ENCODE measurements at places on chromosomes 3 and 15.

DNA sequence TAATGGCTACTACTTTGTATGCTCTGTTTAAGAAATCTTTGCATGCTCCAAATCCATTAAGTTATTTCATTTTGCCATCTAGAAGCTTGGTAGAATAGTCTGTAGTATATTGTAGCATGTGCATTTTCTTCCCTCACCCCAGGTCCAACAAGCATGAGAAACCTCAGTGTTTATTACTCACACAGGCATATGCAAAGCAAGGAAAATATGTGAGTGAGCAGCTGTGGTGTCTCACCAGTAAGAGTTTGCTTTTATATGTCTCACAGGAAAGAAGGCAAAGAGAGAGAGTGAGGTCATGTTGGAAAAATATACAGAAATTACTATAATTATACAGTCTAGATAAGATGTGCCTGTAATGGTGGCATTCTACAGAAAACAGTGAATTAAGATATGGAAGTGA, 312.5 kb downstream of the C3orf38 start:
- no peak for DNase-seq

DNA sequence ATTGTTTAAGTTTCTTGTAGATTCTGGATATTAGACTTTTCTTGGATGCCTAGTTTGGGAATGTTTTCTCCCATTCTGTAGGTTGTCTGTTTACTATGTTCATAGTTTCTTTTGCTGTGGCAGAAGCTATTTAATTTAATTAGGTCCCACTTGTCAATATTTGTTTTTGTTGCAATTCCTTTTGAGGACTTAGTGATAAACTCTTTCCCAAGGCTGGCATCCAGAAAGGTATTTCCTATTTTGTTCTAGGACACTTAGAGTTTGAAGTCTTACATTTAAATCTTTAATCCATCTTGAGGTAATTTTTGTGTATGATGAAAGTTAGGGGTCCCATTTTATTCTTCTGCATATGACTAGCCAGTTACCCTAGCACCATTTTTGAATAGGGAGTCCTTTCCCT, 54.9 kb downstream of the MME start:
- DNase-seq: no peak

- no peak for DNase-seq
Observed at GRCh38 chr15:101126618-101127505, 125.0 kb downstream of the CHSY1 start.

GRCh38 chr3:48468329-48468731, 21.8 kb downstream of the ATRIP start:
- no peak for DNase-seq

- DNase-seq: no peak
Observed at GRCh38 chr3:23810343-23811184, 4.8 kb downstream of the UBE2E1 start.

GRCh38 chr15:69591905-69592508, 139.4 kb downstream of the RPLP1 start:
- DNase-seq: no peak

- DNase-seq: no peak
Observed at GRCh38 chr3:25191673-25192072, 236.4 kb upstream of the RARB start.

DNA sequence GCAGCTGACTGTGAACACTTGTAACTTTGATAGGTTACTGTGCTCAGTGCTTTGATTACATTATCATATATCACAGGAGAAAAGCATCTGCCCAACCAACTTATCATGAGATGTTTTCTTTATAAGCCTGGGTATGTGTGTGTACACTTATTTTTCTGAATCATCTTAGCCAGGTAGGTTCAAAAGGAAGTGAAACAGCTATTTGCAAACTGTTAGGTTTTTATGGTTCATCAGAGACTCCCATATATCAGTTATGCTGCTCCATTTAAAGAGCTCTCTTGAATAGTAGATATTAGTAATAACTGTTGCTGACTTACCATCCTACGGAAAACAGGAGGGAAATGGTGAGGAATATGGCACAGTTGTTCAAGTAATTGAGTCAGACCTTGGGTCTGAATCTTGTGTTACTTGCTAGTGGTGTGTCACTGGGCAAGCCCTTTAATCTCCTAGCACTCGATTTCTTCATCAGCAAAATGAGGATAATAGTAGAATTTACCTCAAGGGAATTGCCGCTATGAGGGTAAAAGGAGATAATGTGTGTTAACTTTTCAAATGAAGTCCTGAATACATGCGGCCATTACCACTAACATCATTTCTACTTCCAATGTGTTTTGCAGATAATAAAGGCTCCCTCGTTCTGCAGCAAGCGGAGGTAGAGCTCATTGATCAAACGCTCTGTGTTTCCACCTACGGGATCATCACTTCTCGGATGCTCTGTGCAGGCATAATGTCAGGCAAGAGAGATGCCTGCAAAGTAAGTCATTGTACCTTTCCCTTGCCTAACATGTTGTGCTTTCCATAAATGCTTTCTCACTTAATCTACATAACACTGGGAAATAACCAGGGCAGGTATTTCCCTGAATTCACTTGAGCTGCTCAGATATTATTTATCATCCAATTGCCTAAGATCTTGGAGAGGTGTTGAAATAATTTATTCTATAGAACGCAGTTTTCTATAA, 7.8 kb upstream of the C3orf52 start:
- no peak for DNase-seq

DNA sequence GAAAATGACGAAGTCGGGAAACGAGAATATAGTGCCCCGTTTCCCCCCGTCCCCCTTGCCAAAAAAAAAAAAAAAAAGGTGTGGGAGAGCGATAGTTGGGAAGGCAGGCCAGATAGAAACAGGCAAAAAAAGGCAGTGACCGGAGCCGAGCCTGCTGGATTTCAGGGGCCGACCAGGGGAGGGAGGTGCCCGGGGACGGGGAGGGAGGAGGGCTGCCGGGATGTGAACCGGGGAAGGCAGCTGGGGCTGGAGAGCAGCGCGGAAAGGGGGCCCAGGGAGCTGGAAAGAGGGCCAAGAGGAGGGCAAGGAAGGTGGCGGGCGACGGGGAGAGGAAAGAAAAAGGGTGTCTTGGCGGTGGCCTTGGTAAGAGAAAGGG, 837 bp downstream of the LRRN1 start:
- no peak for DNase-seq

DNA sequence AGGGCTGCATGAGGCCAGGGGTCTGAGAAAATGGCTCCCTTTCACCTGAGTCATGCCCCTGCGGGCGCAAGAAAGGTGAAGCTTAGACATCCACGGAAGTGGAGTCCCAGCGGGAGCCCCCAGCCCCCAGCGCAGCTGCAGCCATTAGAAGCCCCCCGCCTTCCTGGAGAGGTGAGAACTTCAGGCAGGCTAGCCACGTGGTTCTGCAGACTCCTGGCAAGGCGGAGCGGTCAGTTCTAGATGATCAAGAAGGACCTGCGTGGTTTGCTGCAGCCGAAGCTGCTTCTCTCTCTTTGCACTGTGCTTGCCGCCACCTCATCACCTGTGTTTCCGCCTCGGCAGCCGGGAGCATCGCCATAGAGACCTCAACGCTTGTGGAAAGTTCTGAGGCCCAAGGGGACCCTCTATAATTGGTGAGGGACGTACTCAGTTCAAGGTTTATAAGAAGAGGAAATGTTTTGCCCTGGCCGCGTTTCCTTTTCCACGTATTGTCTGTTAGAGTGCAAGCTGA, 15.8 kb upstream of the KCNMB3 start:
- DNase-seq: no peak

GRCh38 chr3:52705688-52706686, at the start of the genes GLT8D1 and SPCS1:
Gene GLT8D1, minus strand, starts transcription at chr3:52705791. Its CDS starts 5,331 bp downstream, at chr3:52700460.
Gene SPCS1, plus strand, starts transcription at chr3:52706106. Its CDS starts 141 bp downstream, at chr3:52706247.
- DNase-seq: peak; percentile 91

- DNase-seq: no peak
Observed at GRCh38 chr3:125061170-125061569, 5.4 kb upstream of the HEG1 start.

- no peak for DNase-seq
Observed at GRCh38 chr3:191301017-191301416, 28.2 kb upstream of the CCDC50 start.

- DNase-seq: no peak
Observed at GRCh38 chr3:122023335-122023910, 1.4 kb upstream of the ILDR1 start.

DNA sequence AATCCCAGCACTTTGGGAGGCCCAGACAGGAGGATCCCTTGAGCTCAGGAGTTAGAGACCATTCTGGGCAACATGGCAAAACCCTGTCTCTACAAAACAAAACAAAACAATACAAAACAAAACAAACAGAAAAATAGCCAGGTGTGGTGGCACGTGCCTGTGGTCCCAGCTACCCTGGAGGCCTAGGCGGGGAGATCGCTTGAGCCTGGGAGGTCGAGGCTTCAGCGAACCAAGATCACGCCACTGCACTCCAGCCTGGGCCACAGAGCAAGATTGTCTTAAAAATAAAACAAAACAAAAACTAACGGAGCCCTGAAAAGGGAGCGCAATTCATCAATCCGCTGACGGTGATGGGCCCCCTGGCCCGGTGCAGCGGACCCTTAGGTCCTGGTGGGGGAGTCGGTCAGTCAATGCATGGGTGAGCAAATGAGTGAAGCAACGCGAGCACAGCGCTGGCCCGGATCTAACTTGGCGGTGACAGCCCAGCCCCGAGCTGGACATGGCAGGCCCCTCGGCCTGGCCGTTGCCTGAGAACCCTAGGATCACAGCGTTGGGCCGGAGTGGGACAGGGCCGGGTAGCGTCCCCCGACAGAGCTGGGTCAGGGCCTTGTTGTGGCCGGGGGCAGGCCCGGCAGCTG, 52.4 kb upstream of the BLM start:
- no peak for DNase-seq

DNA sequence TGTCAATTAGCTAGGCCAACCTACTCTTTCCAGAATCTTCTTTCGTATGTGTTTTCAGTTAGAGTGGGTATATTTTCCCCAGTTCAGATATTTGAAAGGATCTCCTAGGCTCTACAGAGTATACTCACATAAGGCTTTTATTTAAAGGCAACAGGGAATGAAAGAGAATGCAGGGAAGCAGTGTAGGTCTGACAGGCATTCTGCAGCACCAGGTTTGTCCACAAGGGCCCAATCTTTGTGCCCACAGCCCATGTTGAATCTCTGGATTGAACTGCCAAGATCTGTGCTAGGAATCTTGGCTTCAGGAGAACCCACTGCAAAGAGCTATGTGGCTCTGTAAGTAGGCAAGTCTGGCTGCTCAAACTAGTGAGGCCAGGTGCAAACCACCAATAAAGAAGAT, 24.2 kb upstream of the GALNT15 start:
- DNase-seq: no peak

GRCh38 chr15:88982304-88982945, 69.2 kb upstream of the MFGE8 start:
- peak; percentile 79 for DNase-seq

GRCh38 chr3:116002235-116002634, 378.9 kb downstream of the GAP43 start:
- no peak for DNase-seq

DNA sequence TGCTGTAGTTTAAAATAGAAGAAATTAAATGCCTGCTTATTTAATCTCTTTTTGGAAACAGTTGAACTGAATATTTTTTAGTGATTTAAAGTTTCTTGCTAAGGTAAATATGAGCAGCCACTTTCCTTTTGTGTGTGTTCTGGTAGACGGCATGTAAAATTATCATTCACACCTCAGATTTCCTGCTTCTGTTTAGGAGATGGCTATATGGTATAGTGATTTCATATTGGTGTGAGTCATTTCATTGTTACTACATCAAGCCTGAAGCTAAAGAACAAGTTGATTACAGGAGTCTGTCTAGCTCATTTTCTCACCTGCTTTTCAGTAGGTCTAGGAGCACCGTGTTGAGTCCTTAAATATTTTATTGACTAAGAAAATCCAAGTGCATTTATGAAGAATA, 2.2 kb downstream of the LRCH3 start:
- no peak for DNase-seq

GRCh38 chr3:133883641-133884040, 12.0 kb downstream of the RAB6B start:
- no peak for DNase-seq

DNA sequence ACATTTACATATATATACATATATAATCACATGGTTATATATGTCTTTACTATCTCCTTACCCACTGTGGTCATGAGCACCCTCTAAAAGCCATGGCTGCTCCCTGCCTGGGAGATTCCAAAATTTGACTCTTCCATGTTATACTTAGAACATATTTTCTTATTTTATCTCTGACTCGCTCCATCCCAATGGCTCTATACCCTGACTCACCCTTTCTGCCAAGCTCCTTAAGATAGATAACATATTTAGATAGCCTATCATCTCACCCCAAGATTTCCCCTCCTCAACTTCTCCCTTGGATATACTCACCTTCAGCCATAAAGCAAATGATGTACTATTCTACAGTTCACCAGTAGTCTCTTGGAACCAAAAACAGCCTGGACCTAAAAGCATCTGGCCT, 65.1 kb downstream of the CD200R1L start:
- no peak for DNase-seq

GRCh38 chr3:185280572-185281365, 26.9 kb upstream of the EHHADH start:
- peak; percentile 97 for DNase-seq

GRCh38 chr3:196339044-196339443, 856 bp upstream of the TM4SF19 start:
- no peak for DNase-seq

- peak; percentile 15 for DNase-seq
Observed at GRCh38 chr3:10445561-10446175, 59.7 kb downstream of the ATP2B2 start.

- DNase-seq: no peak
Observed at GRCh38 chr3:55795296-55795695, 308.2 kb upstream of the WNT5A start.

DNA sequence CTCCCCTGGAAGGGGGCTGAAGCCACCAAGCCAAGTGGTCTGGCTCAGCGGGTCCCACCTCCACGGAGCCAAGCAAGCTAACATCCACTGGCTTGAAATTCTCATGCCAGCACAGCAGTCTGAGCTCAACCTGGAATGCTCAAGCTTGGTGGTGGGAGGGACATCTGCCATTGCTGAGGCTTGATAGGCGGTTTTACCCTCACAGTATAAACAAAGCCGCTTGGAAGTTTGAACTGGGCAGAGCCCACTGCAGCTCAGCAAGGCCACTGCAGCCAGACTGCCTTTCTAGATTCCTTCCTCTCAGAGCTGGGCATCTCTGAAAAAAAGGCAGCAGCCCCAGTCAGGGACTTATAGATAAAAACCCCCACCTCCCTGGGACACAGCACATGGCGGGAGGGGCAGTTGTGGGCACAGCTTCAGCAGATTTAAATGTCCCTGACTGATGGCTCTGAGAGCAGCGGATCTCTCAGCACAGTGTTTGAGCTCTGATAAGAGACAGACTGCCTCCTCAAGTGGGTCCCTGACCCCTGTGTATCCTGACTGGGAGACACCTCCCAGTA, 23.2 kb upstream of the IGSF10 start:
- DNase-seq: no peak

DNA sequence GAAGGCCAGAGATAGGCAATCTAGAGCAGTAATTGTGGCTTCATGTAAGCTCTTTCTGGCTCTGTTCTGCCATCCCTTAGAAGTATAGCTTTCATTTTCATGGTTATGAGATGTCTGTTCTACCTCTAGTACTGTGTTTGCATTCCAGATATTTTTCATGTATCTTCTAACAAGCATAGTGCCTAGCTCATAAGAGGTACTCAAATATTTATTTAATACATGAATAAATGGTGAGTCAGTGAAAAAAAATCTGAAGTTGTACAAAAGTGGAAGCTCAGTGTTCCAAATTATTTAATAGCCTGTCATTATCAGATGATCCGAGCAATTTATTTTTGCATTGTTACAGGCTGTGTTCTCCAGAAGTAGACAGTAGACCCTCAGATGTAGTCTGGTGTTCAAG, 64.3 kb downstream of the OXSM start:
- no peak for DNase-seq

Data from COLO829 (cell line).